ENCODE measurements at places on chromosomes 16 and 17.

GRCh38 chr17:75288770-75289114 is 491 bp downstream of the SLC25A19 start:
- DNase-seq: peak; percentile 52

DNA sequence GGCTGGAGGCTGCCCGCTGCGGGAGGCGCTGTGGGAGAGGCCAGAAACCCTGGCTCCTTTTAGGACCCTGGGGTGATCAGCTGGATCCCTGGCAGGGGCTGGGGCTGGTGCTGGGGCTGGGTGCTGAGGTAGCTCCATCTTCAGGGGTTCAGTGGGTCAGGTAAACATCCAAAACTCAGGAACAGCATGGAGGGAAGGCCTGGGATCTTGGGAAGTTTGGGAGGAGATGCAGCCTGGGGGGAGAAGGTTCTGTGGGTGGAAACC is 21.0 kb downstream of the ADGRG5 start:
- DNase-seq: no peak

DNA sequence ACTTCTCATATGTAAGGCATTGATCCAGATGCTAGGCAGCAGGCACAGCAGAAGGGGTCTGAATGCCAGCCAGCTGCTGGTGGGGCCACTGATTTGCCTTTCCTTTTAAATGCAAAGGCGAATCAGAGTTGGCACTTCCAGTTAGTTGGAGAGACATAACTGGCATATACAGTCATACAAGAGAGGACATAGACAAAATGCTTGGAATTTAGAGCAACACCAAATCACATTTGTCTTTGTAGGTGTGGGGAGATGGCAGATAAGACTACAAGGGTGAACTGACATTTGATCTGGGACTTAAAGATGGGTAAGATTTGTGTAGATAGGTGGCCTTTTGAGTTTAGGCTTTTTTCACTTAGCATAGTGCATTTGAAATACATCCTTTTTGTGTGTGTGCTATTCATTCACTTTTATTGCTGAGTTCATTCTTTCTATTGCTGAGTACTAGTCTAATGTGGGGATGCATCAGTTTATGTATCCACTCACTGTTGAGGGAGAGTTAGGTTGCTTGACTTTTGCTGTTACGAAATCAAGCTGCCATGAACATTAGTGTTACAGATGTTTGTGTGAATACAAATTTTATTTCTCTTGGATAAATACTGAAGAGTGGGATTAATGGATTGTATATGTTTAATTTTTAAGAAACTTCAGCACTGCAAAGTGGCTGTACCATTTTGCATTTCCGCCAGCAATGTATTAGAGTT is 74.1 kb downstream of the SPECC1 start:
- DNase-seq: no peak

DNA sequence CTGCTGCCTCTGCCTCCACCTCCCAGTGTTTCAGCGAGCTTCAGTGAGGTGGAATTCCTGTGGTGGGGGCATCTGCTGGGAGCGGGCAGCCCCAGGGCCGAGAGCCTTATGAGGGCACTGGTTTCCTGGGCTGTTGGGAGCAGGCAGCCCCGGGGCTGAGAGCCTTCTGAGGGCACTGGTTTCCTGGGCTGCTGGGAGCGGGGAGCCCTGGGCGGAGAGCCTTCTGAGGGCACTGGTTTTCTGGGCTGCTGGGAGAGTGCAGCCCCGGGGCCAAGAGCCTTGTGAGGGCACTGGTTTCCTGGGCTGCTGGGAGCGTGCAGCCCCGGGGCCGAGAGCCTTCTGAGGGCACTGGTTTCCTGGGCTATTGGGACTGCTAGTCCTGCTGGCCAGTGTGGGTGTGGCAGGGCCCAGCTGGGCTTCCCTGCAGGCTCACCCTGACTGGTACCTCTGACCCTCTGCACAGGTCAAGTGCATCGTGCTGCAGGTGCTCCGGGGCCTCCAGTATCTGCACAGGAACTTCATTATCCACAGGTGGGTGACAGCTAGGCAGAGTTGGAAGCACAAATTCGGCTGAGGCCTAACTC is 5.6 kb downstream of the CDK10 start:
- DNase-seq: no peak

DNA sequence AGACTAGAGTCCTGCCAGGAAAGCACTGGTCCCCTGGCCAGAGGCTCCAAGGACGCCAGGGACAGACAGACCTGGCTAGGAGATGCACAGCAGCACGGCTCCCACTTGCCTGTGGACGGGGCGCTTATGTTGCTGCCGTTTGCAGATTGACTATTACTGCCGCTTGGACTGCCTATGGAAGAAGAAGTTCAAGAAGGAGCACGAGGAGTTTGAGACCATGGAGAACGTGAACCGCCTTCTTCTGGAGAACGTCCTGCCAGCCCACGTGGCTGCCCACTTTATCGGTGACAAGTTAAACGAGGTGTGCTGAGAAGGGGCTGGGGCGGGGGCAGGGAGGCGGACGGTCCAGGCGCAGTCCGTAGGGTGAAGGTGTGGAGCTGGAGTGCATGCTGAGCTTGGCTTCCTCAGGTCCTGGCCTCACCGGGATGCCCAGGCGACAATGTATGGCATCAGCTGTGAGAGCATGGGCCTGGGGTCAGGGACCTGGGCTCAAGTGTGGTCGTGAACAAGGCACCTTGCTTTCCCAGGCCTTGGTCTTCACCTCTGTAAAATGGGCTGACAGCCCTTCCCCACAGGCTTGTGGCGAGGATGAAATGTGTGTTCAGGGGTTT is 45.6 kb downstream of the ADCY7 start:
- DNase-seq: no peak

DNA sequence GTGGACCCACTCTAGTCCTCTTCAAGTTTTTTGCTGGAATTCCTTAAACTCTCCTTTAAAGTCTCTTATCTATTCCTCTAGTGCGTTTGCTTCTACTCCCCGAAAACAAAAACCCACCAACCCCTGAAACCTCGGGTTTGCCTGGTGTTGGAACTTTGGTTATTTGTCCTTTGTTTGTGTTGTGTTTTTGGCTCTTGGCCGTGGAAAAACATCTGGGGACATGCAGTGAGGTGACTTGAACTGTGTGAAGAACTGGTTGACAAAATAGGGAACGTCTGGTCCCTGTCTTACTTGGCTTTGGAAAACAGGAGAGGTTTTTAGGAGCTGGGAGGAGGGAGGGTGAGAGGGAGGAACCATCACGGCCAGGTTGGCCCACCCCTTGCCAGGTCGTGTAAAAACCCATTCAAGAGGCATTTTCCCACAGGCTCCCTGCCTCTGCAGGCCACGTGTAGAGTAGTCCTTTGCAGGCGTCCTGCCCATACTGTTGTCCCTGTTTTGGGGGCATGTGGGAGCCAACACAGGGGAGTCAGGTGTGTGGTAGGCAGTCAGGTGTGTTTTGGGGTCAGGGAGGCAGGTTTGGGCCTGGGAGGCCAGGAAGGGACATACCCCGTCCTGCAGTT is 169.3 kb downstream of the RAB11FIP4 start:
- no peak for DNase-seq

- DNase-seq: no peak
Measured at GRCh38 chr17:31702041-31702440, 157.0 kb downstream of the COPRS start.

- DNase-seq: no peak
Measured at GRCh38 chr16:85947230-85948137, 48.5 kb downstream of the IRF8 start.

DNA sequence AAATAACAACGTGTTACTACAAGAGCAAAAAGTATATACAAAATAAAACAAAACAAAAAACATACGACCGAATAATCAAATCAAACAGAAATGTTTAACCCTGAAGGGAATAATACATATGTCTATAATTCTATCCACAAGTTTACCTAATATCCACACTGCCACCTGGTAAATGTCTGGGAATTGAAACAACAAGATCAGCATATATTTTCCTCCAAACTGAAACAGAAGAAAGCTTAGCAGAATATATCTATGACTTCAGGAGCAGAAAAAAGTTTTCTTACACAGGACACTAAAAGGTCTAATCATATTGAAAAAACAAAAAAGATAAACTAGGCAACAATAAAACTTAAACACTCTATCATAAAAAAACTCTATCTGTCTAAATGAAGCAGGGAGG is 404.0 kb downstream of the CDH11 start:
- DNase-seq: no peak

DNA sequence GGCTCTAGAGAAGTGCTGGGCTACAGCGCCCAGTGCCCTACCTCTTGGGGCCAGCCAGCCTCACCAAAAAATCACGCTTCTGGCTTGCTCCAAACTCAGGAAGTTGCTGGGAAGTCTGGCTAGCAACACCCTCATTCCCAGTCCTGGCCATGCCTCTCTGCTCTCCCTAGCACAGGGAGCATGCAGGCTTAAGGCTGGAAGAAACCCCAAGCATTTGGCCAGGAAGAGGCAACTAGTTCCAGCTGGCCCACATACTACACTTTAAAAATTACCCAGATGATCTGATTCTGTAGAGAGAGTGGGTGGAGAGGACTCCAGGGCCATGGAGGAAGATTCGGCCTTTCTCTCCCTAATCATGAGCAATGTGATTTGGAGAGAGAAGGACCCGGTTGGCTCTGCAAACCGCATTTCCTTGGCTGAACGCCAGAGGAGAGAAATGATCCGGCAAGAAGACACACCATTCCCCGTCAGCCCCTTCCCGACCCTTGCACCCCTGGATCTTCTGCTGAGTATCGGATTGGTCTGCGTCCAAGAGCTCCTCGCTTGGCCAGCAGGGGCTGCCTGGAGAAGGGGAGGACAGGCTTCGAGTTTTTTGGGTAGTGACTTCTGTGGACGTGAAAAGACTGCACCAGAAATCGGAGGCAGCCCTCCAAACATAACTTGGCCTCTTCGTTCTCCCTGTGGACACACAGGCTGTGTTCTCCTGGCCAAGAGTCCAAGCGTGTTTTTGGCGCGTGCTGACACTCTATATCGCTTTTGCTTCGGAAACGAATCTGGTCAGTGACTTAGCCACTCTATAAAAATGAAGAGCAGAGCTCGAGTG is 406.3 kb downstream of the WWOX start:
- DNase-seq: no peak

- no peak for DNase-seq
Measured at GRCh38 chr16:84967828-84968227, 43.5 kb downstream of the ZDHHC7 start.

- no peak for DNase-seq
Measured at GRCh38 chr16:10624527-10624926, 44.1 kb upstream of the EMP2 start.

GRCh38 chr17:73924909-73925186 is 278.6 kb upstream of the RPL38 start:
- no peak for DNase-seq

- DNase-seq: no peak
Measured at GRCh38 chr17:17347956-17348871, 45.0 kb downstream of the NT5M start.

DNA sequence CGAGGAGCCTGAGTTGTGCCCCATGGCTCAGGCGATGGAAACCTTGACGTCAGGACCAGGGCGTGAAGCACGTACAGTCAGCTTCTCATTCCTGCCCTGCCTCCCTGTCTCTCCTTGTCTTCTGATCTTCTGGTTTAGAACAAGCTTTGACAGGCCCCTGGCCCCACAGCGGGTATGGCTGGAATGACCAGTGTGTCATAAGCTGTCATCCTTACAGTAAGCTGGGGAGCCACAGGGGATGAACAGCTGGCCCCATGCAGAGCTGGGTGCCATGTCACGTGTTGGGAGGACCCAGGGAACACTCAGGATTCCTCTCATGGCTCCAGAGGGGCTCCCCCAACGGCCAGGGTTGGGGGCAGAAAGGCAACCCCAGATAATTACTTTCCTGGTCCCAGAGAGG is 157.6 kb upstream of the PLCG2 start:
- no peak for DNase-seq

DNA sequence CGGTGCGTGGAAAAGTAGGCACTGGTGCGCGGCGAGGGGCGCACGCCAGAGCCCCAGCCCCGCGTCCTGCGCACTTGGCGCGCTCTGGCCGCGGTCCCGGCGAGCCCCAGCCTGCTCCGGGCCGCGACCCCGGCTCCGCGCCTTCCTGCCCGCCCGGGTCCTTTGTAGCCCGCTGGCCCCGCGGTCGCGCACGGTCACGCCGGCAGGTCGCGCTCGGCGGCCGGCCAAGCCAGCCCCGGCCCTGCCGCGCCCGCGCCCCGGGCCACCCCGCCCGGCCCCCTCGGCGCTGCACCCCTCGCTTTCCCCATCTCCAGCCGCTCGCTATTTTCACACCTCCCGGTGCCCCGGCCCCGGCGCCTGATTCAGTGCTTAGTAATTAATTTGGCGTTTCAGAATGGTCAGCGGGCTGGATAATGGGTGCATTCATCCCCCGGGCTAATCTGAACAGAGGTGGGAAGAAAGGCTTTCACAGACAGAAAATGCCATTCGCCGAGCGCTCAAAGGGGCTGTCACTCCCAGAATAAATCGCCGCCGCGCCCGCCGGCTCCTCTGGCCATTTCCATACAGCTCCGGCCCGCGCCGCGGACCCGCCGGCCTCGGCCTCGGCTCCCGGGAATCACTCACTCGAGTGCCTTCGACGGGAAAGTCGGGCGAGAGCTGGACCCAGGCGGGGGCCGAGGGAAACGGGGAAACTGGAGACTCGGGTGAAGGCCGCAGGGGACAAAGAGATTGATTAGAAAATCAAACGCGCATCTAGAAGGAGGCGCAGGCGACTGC is 17.8 kb upstream of the NTN1 start:
- peak; percentile 40 for DNase-seq

DNA sequence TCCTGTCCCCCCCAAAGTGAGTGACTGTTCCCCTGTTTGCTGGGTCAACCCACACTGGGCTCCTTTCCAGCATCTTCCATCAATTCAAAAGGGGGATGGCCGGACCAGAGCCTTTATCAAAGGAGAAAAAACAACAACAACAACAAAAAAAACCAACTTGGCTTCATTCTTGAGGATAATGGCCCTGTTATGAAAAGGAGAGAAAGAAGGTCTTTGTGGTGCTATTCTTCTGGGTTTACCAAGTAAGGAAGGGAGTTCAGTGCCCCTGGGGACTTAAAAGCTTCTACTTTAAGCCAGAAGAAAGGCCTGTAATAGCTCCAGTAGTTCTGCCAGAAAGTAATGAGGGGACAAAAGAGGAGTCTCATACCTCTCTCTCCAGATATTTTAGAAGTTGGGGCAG is 71.5 kb downstream of the RGS9 start:
- DNase-seq: no peak

- no peak for DNase-seq
Measured at GRCh38 chr16:70735141-70735979, 49.5 kb upstream of the MTSS2 start.
